ENCODE measurements at places on chromosomes 1 and 21.

- peaks cover 8% of the 10 kb centered on the region for H3K27me3 ChIP-seq
- H3K36me3 ChIP-seq = peaks cover 3% of the 10 kb centered on the region
- peaks cover 32% of the 10 kb centered on the region for H3K4me1 ChIP-seq
- H3K4me3 ChIP-seq = peak overlapping the region; percentile 96
- no peak for DNase-seq
Measured at GRCh38 chr1:185158800-185159199, 1.8 kb downstream of the SWT1 start.

GRCh38 chr1:27643600-27644368 lies 8.8 kb upstream of the FGR start:
- H3K36me3 ChIP-seq = no peaks in the 10 kb centered on the region
- DNase-seq = peak; percentile 61
- H3K4me3 ChIP-seq = no peak overlapping the region
- H3K4me1 ChIP-seq = peaks cover 4% of the 10 kb centered on the region

DNA sequence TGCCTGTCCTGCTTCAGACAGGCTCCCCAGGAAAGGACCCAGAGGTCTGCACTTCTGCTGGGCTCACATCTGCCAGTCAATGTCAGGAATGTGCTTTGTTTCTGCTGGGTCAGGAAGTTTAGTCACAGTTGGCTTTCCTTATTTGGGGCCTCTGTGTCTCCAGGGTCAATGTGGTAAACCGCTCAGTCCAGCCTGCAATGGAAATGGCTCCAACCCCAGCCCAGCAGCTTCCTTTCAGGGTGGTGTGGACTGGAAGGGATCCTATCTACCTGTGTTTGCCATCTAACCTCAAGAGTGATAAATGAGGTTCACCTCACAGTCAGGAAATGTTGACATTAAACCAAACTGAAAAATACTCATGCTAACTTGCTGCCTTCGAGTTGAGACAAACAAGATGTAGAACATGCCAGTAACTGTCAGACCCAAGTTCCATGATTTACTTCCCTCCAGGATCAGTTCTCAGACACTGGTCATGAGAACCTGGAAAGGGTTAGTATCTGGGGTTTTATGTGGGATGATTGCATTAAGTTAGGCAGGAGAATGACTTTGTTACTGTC lies 20.3 kb downstream of the ENO1 start:
- H3K36me3 ChIP-seq = peaks cover 62% of the 10 kb centered on the region
- DNase-seq = no peak
- H3K27me3 ChIP-seq = peaks cover 7% of the 10 kb centered on the region
- no peak overlapping the region for H3K4me3 ChIP-seq

DNA sequence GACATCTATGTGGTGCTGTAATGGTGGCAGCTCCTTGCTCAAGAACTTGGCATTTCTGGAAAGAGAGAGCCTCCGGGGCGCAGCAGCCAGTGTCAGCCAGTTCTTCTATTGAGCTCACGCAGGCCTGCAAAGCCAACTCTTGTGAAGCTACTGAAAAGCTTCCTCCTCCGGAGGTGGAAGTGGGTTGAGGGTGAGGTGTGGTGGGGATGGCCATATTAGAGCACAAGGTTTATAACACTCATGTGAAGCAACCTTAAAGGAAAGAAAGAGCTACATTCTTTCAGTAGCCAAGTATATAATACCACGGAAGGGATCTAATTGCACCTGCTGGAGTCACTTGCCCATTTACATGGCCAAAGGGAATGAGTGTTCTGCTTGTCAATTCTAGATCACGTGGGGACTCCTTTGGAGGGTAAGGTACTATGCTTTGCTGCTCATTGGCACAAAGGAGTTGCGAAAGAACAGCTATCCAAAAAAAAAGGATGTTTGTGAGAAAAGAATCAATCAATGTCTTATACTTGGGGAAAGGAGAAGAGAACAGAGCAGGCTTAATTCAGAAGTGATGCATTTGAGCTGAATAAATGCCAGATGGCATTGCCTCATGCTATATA lies 18.3 kb upstream of the MAP10 start:
- H3K27ac ChIP-seq = no peak overlapping the region
- no peak overlapping the region for H3K4me3 ChIP-seq
- H3K4me1 ChIP-seq = no peaks in the 10 kb centered on the region
- no peaks in the 10 kb centered on the region for H3K36me3 ChIP-seq
